ENCODE measurements at places on chromosomes 12 and 14. TPM values are rescaled to one million over a fixed set of nuclear protein-coding genes. Genes with fewer than 3 reads are reported as not detected.
A peak's percentile ranks its signal among the peaks of the same experiment; 100 is the strongest.

DNA sequence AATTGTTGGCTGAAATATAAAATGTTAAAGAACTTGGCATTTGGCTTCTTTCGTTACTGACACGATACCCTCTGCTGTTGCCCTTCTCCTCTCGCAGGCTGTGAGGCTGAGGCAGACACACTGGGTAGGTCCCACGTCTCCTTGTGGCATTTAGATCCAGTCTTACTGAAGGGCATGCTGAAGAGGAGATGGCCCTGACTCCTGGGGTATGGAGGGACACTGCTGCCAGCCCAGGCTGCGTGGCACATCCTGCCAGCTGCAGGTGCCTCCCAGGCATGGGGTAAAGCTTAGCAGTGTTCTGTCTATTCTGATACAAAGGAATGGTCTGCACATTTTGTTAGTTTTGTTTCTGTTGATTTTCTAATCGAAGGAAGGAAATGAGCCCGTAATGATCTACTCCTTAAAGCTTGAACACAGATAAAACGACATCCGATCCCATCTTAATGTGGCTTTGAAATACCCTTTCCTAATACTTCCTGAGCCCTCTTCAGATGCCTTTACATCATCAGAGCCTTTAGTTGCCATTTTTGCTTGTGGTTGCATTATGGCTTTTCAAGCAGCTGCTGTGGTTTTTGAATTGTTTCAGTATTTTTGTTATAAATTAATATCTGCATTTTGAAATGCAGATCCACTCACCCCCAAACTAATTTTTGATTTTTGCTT lies 61.1 kb downstream of the WDR20 start:
- H3K4me3 ChIP-seq: no peak overlapping the region
- H3K36me3 ChIP-seq: peaks cover 26% of the 10 kb centered on the region
- no peaks in the 10 kb centered on the region for H3K27me3 ChIP-seq

DNA sequence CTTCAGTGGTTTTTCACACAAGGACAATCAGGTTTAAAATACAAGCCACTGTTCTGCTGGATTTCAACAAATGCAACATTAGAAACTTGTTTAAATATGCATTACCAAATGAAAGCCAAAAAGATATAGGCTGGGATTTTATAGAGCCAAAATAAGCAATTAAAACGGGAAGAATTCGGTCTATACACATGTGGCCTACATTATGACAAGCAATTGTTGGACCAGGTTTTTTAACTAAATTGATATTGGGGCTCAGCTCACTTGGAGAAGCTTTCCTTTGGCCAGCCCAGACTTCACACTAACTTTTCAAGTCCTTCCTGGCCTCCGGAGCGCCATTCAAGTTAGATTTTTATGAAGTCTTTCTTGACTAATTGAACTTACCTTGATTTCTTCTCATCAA lies 16.9 kb upstream of the PDE3A start:
- no peak overlapping the region for H3K27ac ChIP-seq
- no peaks in the 10 kb centered on the region for H3K36me3 ChIP-seq
- DNase-seq: no peak
- no peak overlapping the region for H3K4me3 ChIP-seq

DNA sequence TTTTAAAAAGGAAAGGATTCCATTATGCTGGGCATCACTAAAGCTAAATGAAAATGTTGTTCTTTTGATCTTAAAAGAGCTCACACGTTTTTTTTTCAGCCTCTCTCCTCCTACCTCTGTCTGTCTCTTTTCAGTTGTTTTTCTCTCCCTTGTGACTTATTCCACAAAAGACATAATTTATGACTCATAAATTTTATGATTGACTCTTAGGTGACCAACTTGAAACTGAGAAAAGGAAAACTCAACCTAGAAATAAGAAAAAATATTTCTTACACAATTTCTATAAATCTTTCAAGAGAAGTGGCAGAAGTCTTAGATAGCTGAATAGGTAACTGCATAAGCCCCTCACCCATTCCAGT lies 227.7 kb upstream of the DDHD1 start:
- no peak for DNase-seq
- H3K27me3 ChIP-seq: no peaks in the 10 kb centered on the region
- no peaks in the 10 kb centered on the region for H3K36me3 ChIP-seq
- H3K4me1 ChIP-seq: no peaks in the 10 kb centered on the region

Gene ACOT6
- not detected for total RNA-seq

DNA sequence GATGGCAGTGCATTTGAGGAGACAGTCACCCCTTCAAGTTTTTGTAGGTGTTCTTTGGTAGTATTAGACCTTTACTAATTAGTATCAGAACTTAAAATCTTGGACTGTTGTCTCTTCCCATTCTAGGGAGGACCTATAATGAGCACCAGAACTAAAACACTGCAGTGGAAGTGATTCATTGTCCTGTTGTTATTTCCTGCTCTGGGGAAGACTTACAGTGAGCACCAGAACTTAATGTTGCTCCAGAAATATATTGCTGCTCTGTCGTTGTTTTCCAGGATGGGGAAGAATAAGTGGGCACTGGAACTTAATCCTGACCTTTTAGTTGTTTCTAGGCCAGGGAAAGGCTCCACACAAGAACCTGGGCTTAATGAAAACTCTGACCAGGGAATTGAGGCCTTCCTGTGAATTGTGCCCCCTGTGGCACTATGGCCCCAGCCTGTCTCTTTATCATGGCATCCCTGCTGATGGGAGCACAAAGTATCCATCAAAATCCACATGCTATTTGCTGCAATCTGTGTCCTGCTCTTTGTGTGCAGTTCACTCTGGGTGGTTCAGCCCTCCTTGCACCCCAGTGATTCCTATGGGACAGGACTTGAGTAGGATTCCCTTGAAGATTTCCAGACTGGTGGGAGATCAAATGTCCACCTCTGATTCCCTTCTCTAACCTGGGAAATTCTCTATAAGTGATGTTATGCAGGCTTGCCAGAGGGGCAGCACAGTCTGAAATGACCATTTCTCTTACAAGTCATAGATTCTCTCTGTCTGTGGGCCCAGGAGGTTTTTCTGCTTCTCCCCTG lies 175.8 kb downstream of the PAWR start:
- DNase-seq: no peak
- no peaks in the 10 kb centered on the region for H3K36me3 ChIP-seq
- no peaks in the 10 kb centered on the region for H3K4me1 ChIP-seq
- H3K27me3 ChIP-seq: no peaks in the 10 kb centered on the region

DNA sequence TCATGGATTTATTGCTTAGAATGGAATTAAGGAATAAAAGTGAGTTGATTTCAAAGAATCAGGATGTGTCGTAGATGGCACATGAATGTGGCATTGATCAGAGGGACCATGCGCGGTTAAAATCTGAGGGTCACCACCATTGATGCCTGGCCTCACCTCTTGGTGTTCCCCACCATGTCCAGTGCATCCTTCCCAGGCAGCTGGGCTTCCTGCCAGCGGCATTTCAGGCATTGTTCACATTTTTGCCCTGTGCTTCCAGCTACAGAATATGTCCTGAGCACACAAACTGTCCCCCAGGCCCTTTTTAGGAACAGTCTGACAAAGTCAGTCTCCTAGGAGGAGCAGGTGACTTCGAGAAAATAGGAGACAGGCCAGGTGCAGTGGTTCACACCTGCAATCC lies 42.0 kb upstream of the TSPAN9 start:
- H3K27ac ChIP-seq: no peak overlapping the region
- no peak for DNase-seq
- no peaks in the 10 kb centered on the region for H3K27me3 ChIP-seq
- no peaks in the 10 kb centered on the region for H3K4me1 ChIP-seq

Gene SLCO1B3
- not detected for total RNA-seq

- H3K27ac ChIP-seq: no peak overlapping the region
- H3K4me3 ChIP-seq: no peak overlapping the region
- peaks cover 87% of the 10 kb centered on the region for H3K36me3 ChIP-seq
- DNase-seq: no peak
- H3K27me3 ChIP-seq: no peaks in the 10 kb centered on the region
- peaks cover 7% of the 10 kb centered on the region for H3K4me1 ChIP-seq
Measured at GRCh38 chr14:72975770-72976169, 49.5 kb downstream of the DCAF4 start.

DNA sequence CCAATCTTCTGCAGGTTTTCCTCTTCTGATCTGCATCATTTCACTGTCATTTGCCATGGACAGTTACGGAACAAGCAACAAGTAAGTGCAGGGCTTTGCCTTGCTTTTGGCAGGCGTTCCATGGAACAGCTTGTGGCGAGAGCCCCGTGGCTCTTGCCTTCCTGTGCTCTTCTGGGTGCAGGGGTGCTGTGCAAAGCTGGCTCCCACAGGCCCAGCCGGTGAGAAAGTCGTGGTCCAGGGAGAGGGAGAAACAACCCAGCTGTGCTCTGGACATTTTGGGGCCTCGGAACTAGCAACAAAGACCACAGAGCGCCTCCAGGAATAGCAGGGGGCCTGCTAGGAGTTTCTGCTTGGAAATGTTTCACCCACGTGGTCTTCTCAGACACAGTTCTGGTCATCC lies 164.7 kb downstream of the ADGRD1 start:
- DNase-seq: no peak
- H3K27me3 ChIP-seq: no peaks in the 10 kb centered on the region
- no peak overlapping the region for H3K27ac ChIP-seq
- no peaks in the 10 kb centered on the region for H3K4me1 ChIP-seq

Gene ALDH6A1
- total RNA-seq: 34.7 TPM

Gene IQSEC3
- total RNA-seq: 1.2 TPM

DNA sequence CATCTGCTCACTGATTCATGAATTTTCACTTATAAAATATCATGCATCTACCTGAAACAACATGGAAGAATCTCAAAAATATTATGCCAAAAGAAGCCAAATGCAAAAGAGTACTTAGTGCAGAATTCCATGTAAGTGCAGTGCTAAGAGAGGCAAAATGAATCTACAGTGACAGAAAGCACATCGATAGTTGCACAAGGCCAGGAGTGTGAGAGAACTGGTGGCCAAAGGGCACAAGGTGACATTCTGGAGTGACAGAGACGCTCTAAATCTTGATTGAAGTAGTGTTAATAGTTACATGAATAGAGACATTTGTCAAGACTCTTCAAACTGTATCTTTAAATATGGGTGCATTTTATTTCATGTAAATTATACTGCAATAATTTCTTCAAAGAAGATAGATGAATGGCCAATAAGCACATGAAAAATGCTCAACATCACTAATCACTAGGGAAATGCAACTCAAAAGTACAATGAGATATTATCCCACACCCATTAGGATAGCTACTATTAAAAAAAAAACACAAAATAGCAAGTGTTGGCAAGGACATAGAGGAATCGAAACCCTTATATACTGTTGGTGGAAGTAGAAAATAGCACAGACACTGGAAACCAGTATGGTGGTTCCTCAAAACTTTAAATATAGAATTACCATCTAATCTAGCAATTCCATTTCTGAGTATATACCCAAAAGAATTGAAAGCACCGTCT lies 71.7 kb upstream of the KICS2 start:
- DNase-seq: no peak
- H3K27me3 ChIP-seq: no peaks in the 10 kb centered on the region
- H3K36me3 ChIP-seq: no peaks in the 10 kb centered on the region
- no peak overlapping the region for H3K27ac ChIP-seq
- no peaks in the 10 kb centered on the region for H3K4me1 ChIP-seq

Gene SLC39A5
- total RNA-seq: not detected

DNA sequence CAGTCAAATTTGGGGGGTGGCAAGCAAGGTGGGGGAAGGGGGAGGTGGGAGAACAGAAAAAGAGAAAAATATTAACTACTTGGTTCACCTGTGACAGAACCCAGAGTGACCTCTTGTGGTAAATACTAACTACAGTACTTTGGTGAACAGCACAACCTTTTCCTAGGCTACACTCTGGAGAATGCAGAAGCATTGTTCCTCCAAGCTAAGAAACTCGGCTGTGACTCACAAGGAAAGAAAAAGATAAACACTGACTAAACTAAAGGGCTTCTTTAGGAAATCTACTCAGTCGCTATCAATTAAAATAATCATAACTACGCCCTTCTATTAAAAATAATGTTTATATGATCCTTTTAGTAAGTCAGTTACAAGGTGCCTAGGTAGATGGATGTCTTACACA lies 5.4 kb downstream of the KCNH5 start:
- DNase-seq: no peak
- H3K4me1 ChIP-seq: no peaks in the 10 kb centered on the region
- H3K27me3 ChIP-seq: peaks cover 14% of the 10 kb centered on the region
- H3K27ac ChIP-seq: no peak overlapping the region

- peak; percentile 58 for DNase-seq
- H3K27ac ChIP-seq: no peak overlapping the region
- H3K4me3 ChIP-seq: no peak overlapping the region
- H3K27me3 ChIP-seq: peaks cover 5% of the 10 kb centered on the region
- peaks cover 11% of the 10 kb centered on the region for H3K4me1 ChIP-seq
Measured at GRCh38 chr12:180445-180844, 33.5 kb downstream of the SLC6A12 start.

DNA sequence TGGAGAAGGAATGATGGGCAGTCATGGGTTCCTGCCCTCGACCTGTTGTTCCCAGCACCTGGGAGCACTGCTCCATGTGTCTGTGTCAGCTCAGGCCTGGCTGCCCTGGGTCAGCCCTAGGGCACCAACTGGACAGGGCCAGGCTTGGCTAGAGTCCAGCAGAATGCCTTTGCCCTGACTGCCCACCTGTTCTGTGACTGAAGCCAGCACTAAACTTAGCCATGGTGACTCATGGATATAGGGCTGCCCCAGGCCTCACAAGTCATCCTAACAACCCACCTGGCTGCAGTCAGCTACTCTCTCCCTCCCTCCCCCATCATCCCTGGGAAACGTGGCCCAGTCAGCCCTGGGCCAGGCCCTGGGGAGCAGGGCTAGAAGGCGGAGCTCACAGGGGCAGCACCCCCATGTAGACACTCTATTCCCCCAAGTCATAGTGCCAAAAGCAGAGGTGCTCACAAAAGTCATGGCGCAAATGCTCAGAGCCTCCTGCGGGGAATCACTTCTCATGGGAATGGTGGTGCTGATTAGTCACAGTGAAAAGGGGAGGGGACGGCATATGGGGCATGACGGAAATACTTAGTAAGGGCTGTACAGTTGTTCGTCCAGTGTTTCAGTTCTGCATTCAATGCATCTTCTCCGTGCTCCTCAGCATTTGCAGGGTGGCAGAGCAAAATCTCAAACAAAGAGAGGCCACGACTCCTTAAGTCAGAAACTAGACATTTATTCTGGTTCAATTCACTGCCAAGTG lies 52.0 kb upstream of the NTF3 start:
- DNase-seq: no peak
- no peaks in the 10 kb centered on the region for H3K4me1 ChIP-seq
- H3K27ac ChIP-seq: no peak overlapping the region
- H3K27me3 ChIP-seq: no peaks in the 10 kb centered on the region
- H3K36me3 ChIP-seq: no peaks in the 10 kb centered on the region

GRCh38 chr14:81018251-81018650 lies 62.8 kb downstream of the TSHR start:
- DNase-seq: no peak
- no peak overlapping the region for H3K4me3 ChIP-seq
- H3K4me1 ChIP-seq: no peaks in the 10 kb centered on the region
- H3K36me3 ChIP-seq: no peaks in the 10 kb centered on the region
- no peaks in the 10 kb centered on the region for H3K27me3 ChIP-seq
- H3K27ac ChIP-seq: no peak overlapping the region

- no peaks in the 10 kb centered on the region for H3K27me3 ChIP-seq
- H3K36me3 ChIP-seq: no peaks in the 10 kb centered on the region
- H3K4me3 ChIP-seq: no peak overlapping the region
- no peak for DNase-seq
Measured at GRCh38 chr12:40106202-40106533, 287 bp upstream of the SLC2A13 start.
